ENCODE measurements at places on chromosomes 6 and 20. TPM values are rescaled to one million over a fixed set of nuclear protein-coding genes. Genes with fewer than 3 reads are reported as not detected.

Gene AIG1
- polyA plus RNA-seq = 99.9 TPM

Gene FBXL4
- polyA plus RNA-seq = 25.6 TPM

Gene DCDC2
- 128 TPM for polyA plus RNA-seq

Gene CST2
- not detected for polyA plus RNA-seq

Gene BPIFB1
- polyA plus RNA-seq = not detected

Gene KIF25
- polyA plus RNA-seq = 0.50 TPM

Gene BCAS1
- 3.3 TPM for polyA plus RNA-seq

Gene CPNE5
- 11.1 TPM for polyA plus RNA-seq

Gene MYH7B
- 0.90 TPM for polyA plus RNA-seq

Gene VSX1
- not detected for polyA plus RNA-seq

DNA sequence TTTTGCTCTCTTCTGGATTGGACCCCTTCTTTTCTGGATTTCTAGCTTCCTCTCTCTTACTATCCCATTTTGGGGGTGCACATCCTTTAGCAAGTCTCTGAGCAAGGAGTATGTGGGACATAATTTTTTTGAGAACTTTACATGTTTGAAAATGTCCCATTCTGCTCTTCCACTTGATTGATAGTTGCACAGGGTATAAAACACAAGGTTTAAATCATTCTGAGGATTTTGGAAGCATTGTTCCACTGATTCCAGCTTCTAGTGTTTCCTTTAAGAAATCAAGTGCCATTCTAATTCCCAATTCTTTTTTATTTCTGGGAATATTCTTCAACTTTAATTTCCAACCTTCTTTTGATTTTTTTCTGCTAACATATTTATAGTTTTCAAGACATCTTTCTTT, 60.7 kb downstream of the APCDD1L start:
- DNase-seq = no peak

DNA sequence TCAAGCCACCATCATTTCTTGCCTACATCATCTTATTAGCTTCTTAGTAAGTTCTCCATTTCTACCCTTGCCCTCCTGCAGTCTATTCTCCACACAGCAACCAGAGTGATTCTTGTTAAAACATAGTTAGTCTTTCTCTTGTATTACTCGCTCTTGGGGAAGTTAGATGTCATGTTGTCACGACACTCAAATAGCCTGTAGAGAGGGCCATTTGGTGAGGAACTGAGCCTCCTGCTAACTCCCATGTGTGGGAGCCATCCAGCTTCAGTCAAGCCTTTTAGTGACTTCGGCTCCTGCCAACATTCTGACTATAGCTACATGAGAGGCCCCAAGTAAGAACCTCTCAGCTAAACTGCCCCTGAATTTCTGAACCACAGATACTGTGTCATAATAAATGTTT, 395.4 kb downstream of the CDC5L start:
- DNase-seq = no peak

DNA sequence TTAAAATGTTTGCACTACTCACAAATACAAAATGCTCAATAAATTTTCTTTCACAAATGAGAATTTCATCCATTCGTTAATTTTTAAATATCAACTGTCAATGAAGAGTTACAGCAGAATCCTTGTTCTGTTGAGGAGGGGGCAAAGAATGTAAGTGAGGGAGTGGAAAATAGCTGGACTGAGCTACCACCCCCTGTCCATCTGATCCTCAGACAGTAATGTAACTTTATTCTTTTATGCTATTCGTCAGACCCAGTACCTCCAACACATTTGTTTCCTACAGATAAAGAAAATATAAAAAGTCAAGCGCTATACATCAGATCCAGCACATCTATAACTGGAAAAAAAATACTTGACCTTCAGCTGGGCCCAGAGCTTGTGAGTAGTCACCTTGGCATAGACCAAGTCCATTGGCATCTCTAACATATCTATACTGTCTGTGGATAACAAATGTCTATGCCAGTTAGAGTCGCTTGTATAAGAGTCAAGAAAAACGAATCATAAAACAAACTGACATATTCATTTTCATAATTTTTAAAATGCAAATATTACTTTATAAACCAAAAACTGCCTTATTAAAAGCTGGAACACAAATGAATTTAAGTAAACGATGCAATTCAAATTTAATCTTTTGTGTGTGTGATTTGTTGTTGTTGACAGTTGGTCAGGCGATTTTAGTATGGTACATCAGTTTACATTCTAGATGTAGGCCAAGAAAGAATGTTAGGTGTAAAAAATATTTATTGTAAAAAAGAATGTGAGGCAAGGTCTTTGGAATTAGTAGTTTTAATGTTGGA, 57.2 kb upstream of the HFE start:
- DNase-seq = no peak

DNA sequence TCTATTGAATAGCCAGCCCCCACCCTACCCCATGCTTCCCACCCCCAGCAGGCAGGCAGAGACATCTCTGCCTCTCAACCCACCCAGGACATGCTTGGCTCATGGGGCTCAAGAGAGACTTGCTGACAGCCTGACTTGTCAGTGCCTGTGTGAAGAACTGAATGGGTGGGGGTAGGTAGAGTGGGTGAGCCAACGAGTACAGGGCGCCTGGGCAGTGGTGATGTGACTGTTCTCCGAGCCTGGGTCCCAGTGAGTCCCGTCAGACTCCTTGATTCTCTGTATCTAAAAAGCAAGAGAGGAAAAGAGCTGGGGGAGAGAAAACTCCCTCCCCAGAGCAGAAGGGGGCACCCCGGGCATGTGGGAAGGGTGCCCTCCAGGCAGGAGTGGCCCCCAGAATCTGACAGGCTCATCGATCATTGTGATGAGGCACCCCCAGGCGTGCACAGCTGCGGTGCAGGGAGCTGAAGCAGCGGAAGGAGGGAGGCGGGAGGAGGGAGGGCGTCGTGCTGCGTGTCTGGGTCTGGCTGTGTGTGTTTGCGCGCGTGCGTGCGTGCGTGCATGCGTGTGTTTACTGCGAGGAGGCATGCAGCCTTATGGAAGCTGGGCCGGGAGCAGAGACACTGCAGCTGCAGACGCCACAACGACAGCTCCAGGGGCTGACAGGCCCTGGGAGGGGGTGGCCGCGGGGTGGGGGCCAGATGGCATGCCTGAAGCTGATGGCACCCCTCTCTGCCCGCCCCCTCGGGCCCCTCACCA, 40.2 kb downstream of the FOXP4 start:
- no peak for DNase-seq

DNA sequence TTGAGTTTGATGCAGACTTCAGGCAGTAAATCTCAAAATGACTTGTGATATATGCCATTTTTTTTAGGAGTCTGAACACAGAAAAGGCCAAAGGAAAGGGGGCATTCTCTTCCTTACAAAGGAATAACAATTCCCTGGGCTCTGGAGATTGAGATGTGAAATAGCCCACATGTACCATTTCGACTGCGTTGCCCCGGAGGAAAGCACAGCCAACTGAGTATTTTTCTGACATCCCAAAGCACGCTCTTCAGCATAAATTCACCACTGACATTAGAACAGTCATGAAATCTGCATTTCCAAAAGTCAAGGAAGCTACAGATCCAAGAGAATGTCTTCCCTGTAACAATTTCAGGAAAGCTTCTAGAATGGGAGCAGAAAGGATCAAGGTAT, 7.8 kb downstream of the ELOVL2 start:
- no peak for DNase-seq

DNA sequence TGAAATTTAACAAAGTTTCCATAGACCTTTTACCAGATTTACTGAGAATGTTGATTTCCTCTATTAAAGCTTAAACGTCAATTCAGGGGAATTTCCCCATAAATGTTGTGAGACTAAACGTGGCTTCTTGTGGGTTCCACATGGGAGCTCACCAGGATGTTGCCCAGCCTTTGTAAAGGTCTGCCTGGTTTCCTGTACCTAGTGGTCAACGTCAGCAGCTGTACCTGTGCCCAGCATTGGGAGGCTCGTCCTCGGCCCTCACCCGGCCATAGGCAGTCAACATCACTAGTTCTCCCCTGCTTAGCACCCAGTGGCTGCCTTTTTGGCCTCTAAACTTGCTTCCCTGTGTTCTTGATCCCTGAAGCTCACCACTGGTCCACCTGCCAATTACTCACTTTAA, 22.1 kb upstream of the CD83 start:
- no peak for DNase-seq

DNA sequence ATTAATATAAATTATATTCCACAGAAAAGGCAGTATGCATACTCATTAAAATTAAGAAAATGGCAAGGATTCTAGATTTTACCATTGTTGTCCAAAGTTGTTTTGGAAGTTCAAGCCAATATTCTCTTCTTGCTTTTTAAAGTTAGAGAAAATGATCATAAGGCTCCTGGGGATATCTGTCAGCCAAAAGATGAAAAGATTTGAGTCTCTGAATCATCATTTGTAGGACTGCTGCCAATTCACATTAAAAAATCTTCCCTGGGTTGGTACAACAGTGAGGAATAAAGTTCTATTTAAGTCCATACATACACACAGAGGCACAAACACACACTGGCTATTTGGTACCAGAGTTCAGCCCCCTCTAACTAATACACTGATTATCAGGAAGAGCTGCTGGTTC, 620.1 kb downstream of the COL12A1 start:
- no peak for DNase-seq

DNA sequence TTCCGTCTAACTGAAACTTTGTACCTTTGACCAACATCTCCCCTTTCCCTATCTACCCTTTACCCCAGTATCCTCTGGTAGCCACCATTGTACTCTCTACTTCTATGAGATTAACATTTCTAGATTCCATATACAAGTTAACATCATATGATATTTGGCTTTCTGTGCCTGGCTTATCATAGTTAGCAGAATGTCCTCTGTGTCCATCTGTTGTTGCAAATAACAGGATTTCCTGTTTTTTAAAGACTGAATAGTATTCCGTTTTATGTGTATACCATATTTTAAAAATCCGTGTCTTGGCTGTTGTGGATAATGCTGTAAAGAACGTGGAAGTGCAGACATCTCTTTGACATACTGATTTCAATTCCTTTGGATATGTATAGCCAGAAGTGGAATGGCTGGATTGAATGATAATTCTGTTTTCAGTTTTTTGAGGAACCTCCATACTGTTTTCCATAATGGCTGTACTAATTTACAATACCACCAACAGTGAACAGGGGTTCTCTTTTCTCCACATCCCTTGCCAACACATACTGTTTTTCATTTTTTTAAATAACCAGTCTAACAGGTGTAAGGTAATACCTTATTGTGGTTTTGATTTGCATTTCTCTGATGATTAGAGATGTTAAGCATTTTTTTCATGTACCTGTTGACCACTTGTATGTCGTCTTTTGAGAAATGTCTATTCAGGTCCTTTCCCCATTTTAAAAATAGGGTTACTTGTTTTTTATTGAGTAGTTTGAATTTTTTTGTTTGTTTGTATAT, 53.8 kb downstream of the CDC5L start:
- DNase-seq = no peak

DNA sequence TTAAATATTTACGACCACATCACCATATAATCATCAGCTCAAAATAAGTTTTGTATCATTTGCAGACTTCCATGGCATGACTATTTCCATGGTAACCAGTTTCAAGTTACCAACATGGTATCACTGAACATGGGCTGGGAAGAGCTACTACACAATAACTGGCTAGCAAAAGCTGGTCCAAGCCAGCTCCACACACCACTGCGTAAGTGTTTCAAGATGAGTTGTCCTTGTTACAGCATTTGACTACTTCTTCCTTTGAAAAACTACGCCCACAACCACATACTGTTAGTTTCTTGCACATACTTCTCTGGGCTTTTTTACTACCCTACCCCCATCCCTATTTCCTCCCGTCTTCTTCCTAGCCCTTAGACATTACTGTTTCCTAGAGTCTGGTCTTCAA, 8.5 kb downstream of the CD164 start:
- DNase-seq = no peak

DNA sequence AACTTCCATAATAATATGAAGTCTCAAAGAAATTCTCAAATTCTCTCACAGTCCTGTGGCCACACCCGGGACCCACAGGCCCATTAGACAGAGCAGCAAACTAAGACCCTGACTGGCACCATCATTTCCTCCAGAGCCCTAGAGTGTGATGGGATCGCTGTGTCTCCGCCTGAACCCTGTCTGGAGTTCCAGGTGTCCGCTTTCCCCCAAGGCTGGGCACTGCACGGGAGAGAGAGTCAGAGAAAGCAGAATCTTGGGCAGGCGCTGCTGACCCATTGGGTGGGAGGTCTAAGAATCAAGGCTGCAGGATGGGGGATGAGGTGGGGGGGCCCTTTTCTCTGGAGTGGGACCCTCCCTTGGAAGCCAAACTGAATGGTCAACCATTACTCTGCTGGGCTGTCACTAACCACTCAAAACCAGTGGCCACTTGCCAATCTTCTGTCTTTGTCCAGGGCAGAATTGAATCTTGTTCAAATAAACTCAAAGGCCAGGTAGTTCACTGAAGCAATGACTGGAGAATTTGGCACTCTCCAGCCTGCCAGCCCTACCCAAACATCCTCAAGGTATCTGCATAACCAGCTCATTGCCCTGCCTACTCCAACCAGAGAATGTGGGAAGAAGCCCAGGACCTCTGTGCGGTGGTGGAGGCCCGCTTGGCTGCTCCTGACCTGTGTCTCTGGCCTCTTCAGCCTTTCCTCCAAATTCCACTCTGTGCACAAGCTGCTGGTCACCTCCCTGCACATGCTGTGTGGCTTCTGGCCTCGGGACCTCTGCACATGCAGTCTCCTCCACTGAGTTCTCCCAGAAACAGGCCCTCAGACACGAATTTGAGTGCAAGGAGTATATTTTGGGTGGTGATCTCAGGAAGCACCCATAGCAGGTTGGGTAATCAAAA, 141.1 kb downstream of the CEBPB start:
- no peak for DNase-seq

DNA sequence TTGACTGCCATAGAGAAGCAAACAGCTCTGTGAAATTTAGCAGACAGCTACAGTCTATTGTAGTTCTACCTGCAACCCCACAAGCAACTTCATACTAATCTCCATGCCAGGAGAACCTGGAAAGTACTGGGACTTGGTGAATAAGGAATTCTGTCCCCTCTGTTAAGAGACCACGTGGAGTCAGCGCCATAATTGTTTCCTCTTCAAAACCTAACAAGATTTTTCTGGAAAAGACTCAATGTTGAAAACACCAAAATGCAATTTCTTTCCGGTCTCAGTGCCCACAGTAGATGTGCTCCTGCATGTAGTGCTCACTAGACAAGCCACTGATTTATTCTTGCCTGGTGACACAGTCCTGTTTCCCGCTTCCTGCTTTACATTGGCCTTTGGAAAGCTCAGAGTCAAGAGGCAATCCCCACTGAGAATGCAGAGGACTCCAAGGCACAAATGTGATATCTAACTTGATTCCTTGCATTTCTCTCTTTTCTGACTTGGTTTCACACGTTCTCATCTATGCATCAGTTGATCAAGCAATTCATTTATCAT, 268.3 kb downstream of the HIVEP2 start:
- no peak for DNase-seq
